ENCODE measurements at places on chromosomes 7 and 10.

GRCh38 chr7:89798599-89798996, 355.7 kb upstream of the STEAP1 start:
- no peak for DNase-seq

DNA sequence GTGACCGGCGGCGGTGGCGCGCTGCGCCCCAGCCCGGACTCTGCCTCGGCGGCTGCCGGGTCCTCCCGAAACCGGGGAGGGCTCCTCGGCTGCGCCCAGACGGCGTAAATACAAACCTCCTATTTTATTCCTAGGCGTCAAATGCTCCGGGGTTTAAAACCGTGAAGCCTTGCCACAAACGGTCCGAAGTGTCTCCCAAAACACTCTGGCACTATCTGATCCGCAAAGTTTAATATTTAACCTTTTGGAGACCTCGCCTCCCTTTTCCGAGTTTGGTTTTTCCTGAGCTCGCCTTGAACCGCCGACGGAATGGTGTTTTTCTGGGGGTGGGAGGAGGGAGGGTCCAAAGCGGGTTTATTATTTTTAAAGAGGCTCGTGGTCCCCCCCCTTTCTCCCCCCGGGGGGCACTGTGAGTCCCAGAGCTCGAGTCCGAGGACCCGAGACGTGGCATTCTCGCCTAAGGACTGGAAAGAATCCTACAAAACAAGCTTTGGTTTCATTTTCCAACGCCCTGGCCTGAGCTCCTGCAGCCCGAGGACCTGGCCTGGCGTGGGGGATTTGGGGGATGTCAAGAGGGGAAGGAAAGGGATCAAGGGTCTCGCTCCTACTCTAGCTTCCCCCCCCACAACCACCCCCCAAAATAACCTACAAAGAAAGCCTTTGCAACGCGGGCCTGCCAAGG, 1.8 kb downstream of the TNRC18 start:
- DNase-seq, result no peak

DNA sequence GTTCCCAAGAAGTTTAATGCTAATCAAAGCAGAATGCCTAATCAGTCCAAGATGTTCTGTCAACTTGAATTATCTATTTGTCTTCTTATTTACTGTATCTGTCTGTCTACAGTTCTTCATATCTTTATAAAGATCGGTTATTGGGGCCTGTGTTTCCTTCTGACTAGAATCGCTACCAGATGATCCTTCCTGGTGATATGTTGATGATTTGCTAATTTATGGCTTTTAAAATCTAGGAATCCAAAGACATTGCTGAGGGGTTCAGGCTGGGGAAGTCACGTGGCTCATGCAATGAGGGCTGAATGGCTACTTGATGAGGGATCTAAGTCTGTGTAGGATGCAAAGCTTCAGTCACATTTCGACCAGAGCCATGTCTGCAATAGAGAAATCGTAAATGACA, 536.3 kb downstream of the KCNMA1 start:
- DNase-seq, result no peak

DNA sequence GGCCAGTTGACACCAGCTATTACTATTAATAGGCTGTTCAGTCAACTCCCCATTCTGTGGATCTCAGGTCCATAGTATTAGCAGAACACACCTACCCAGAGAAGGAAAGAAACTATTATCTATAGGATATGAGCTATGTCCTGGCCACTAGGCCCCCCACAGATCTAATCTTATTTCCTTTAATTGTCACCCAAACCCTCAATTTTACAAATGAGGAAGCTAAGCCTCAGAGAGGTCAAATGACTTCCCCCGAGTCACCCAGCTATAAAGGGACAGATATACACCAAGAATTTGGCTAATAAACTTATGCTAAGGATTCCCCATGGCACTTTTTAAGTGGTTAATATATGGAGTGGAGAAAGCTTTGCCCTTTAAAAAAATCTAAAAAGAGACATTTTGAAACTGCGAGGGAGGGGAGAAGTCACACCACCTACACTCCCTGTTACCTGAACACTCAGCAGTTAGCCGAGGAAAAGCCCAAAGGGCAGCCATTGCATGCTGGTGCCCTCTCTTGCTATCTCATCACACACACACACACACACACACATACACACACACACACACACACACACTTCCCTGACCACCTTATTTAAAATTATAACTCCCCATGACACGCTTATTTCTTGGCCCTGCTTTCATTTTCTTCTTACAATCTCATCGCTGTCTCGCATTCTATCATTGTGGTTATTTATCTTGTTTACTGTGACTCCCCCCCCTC, 157.0 kb upstream of the ADO start:
- no peak for DNase-seq

DNA sequence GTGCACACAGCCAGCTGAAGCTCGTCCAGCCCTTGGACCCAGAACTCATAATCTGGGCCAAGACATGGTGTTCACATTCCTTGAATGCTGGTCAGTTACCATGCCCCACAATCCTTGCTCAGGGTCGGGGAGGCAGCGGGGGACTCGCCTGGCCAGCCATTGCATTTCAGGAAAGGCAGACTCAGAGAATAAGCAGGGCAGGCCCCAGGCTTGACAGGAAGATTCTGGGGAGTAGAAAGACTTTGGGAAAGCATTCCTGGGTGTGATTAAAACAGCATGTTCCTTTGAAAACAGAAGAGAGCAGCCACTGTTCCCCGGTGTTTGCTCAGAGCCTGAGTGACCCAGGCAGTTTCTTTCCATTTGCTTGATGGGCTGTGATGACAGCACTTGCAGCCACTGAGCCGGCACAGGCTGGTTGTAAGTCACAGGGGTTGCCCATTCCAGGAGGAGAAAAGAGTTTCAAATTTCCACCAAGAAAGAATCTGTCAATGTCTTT, 473.7 kb downstream of the TYW1 start:
- no peak for DNase-seq

- DNase-seq, result no peak
These were observed 85.7 kb downstream of the GLI3 start for GRCh38 chr7:42151309-42151708.

- peak; percentile 21 for DNase-seq
These were observed 20.7 kb downstream of the COX15 start for GRCh38 chr10:99711129-99711719.

- no peak for DNase-seq
These were observed 30.7 kb upstream of the KCNIP2 start for GRCh38 chr10:101874252-101874651.

- DNase-seq, result no peak
These were observed 70.2 kb downstream of the PDGFA start for GRCh38 chr7:449324-450019.

DNA sequence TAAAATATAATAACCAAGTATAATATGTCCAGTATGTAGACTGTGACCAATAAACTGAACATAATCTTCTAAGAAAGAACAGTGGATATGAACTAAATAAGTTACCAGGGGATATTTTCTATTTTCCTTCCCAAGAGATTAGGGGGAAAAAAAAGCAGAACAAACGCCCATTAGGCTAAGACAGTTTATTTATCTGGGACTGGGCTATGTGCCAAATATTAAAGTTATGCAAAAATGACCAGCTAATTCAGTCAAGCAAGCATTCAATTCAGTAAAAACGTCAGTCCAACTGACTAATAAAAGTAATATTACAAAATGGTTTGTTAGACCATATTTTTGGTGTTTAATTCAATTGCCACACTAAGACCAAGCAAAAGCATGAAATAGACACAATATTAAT, 122.2 kb downstream of the TSPAN12 start:
- no peak for DNase-seq

GRCh38 chr7:137446025-137446424, 102.5 kb upstream of the PTN start:
- no peak for DNase-seq

- no peak for DNase-seq
These were observed 60.7 kb downstream of the R3HCC1L start for GRCh38 chr10:98195120-98195519.

GRCh38 chr7:88041583-88041982, 107.5 kb downstream of the ADAM22 start:
- no peak for DNase-seq

DNA sequence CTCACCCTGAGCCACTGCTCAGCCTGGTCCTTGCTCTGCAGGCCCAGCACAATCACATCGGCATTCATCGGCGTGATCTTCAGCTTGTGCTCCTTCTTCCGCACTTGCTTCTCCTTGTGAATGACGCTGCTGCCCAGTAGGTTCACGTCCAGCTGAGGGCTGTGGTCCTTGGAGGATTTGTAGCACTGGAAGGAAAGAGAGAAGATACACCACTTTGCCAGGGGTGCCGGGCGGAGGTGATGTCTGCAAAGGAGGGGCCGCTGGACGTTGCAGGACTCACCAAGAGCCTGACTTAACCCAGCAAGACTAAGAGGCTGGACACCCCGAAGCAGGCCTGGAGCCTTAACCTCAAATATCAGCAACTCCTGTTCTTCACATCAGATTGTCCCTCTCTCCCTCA, 74.8 kb downstream of the VWA2 start:
- DNase-seq, result no peak

Measured in central memory CD4-positive, alpha-beta T cell (primary cell).